ENCODE measurements at places on chromosomes 2 and 18. TPM values are rescaled to one million over a fixed set of nuclear protein-coding genes. Genes with fewer than 3 reads are reported as not detected.
A peak's percentile ranks its signal among the peaks of the same experiment; 100 is the strongest.

The FAM136A gene
- 43.3 TPM for total RNA-seq

The TLX2 gene
- 0.18 TPM for total RNA-seq

The MROH2A gene
- total RNA-seq, result not detected

The DNER gene
- total RNA-seq, result not detected

DNA sequence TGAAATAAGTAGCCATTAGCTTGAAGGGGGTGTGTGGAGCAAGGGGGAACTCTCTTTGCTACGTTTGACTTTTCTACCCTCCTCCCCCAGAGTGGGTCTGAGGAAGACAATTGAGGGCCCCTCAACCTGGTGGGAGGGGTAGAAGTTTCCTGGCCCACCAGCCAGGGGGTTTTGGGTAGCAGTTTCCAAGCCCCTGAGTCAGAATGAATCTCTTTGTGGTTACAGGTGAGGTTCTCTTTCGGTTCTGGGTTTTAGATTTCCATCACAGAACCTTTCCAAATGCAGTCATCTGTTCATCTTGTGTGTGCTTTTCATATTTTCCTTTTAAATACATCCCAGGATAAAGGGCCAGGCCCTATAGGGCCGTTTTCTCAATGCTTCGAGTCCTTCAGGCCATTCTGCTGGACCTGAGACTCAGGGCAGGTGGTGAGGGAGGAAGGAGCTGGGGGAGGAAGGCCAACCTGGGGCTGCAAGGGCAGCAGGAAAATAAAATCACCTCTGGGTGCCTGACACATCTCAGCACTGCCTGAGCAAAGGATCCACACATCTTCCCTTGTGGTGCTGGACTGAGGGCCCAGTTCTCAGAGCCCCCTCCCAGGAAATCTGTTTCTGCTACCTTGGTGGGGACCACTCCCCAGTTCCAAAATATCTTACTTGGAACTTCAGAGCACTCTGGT is 4.7 kb downstream of the LBH start:
- H3K27me3 ChIP-seq, result no peaks in the 10 kb centered on the region
- H3K27ac ChIP-seq, result no peak overlapping the region
- H3K4me1 ChIP-seq, result peaks cover 40% of the 10 kb centered on the region
- no peak for DNase-seq

- H3K4me3 ChIP-seq, result no peak overlapping the region
- no peaks in the 10 kb centered on the region for H3K36me3 ChIP-seq
- no peaks in the 10 kb centered on the region for H3K4me1 ChIP-seq
- H3K27me3 ChIP-seq, result peaks cover 39% of the 10 kb centered on the region
Measured at GRCh38 chr2:134988994-134989605, 58.1 kb downstream of the MAP3K19 start.

- DNase-seq, result no peak
- H3K27me3 ChIP-seq, result no peaks in the 10 kb centered on the region
- no peak overlapping the region for H3K27ac ChIP-seq
- H3K4me1 ChIP-seq, result peaks cover 6% of the 10 kb centered on the region
- H3K36me3 ChIP-seq, result no peaks in the 10 kb centered on the region
- H3K4me3 ChIP-seq, result no peak overlapping the region
Measured at GRCh38 chr18:74242438-74243096, 49.2 kb downstream of the CYB5A start.

DNA sequence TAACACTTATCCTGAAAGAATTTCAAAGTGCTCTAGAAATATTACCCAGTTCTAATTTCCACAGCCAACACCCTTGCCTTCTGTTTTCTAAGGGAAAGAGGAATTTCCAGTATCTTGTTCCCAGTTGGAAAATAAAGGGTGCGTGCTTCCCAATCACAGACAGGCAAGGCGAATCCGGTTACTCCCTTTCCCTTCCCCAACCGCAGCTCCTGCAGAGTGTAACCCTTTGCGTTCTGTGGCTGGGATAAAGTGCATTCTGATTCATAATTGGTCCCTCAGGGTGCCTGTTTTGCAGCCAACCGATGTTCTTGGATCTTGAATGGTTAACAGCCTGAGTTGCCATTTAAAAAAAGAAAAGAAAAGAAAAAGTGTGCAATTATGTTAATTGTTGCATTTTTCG is 40.6 kb upstream of the PGAP1 start:
- peaks cover 17% of the 10 kb centered on the region for H3K4me1 ChIP-seq
- H3K27me3 ChIP-seq, result no peaks in the 10 kb centered on the region

GRCh38 chr18:69787825-69788547 is 159.7 kb downstream of the CD226 start:
- no peaks in the 10 kb centered on the region for H3K27me3 ChIP-seq
- H3K4me1 ChIP-seq, result no peaks in the 10 kb centered on the region
- H3K4me3 ChIP-seq, result no peak overlapping the region
- no peak for DNase-seq
- no peak overlapping the region for H3K27ac ChIP-seq

DNA sequence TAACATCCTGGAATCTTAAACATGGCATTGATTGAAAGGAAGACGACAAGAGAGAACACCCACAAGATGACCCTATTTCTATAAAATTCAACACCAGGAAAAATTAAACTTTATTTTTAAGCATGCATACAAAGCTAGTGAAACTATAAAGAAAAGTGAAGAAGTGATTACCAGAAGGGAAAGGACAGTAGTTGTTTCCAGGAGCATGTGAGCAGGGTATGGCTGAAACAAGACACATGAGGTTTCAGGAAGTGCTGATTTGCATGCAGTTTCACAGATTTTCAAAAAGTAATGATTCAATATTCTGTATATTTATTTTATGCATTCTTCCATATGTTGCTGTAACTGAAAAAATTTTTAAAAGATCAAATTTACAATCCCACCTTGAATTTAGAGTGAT is 24.6 kb upstream of the DAW1 start:
- no peaks in the 10 kb centered on the region for H3K36me3 ChIP-seq
- no peak overlapping the region for H3K4me3 ChIP-seq
- H3K27me3 ChIP-seq, result peaks cover 1% of the 10 kb centered on the region
- DNase-seq, result no peak
- no peak overlapping the region for H3K27ac ChIP-seq

DNA sequence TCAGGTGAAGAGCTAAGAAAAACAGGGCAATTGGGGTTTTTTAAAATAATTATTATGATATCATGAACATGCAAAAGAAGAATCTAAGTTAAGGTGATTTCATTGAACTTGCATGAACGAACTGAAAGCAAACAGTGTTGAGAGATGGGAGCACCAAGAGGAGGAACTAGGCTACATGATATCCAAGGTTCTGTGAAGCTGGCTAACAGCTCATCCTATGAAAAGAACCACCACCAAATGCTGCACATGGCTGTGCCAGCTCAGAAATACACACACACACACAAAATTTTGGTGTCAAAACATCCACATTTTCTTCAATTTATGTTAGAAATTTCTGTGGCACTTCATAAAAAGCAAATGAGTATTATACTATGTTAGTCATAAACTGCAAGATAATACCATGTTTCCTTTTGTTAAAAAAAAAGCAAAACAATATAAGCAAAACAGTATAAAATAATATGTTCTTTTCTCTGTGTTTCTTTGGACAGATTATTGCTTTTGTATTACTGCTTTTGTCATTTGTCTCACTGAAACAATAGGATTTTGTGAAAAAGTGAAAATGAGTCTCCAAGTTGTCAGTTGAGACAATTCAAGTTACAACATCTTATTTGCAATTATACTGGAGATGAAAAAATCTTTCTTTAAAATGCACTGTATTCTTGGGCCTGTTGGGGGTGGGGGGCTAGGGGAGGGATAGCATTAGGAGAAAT is 12.6 kb upstream of the TTC32 start:
- no peak overlapping the region for H3K27ac ChIP-seq
- no peaks in the 10 kb centered on the region for H3K4me1 ChIP-seq
- peaks cover 28% of the 10 kb centered on the region for H3K36me3 ChIP-seq
- H3K4me3 ChIP-seq, result no peak overlapping the region

DNA sequence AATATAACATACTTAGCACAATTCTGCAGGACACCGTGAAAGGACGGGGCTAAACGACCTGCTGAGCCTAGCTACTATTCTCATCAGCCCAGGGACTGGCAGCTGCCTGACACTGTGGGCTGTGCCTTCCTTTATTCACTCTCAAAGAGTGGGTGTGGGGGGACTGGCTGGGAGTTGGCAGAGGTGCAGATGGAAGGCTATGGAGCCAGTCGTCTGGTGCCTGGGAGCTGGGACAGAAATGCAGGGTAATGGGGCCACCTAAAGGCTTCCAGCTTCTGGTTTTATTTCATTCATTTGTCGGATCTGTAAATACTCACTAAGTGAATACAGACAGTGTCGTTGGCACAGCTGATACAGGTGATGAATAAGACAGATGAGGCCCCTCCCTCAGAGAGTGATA is 56.0 kb upstream of the NFU1 start:
- no peak for DNase-seq
- no peaks in the 10 kb centered on the region for H3K27me3 ChIP-seq
- H3K4me1 ChIP-seq, result no peaks in the 10 kb centered on the region
- no peak overlapping the region for H3K4me3 ChIP-seq
- peaks cover 30% of the 10 kb centered on the region for H3K36me3 ChIP-seq
- H3K27ac ChIP-seq, result no peak overlapping the region

- H3K4me3 ChIP-seq, result no peak overlapping the region
- H3K27ac ChIP-seq, result no peak overlapping the region
- no peak for DNase-seq
- H3K27me3 ChIP-seq, result peaks cover 61% of the 10 kb centered on the region
- no peaks in the 10 kb centered on the region for H3K4me1 ChIP-seq
- H3K36me3 ChIP-seq, result no peaks in the 10 kb centered on the region
Measured at GRCh38 chr2:240839152-240840143, 19.4 kb upstream of the KIF1A start.

- no peak for DNase-seq
- no peak overlapping the region for H3K4me3 ChIP-seq
- peaks cover 6% of the 10 kb centered on the region for H3K4me1 ChIP-seq
- H3K27me3 ChIP-seq, result no peaks in the 10 kb centered on the region
- H3K36me3 ChIP-seq, result peaks cover 65% of the 10 kb centered on the region
Measured at GRCh38 chr2:216426938-216427337, 14.7 kb downstream of the SMARCAL1 start.

GRCh38 chr2:41949091-41949882 is 98.5 kb upstream of the PKDCC start:
- DNase-seq, result no peak
- no peaks in the 10 kb centered on the region for H3K27me3 ChIP-seq
- peak overlapping the region; percentile 1 for H3K27ac ChIP-seq
- H3K36me3 ChIP-seq, result no peaks in the 10 kb centered on the region

- no peak overlapping the region for H3K4me3 ChIP-seq
- no peak overlapping the region for H3K27ac ChIP-seq
- no peaks in the 10 kb centered on the region for H3K27me3 ChIP-seq
- no peaks in the 10 kb centered on the region for H3K36me3 ChIP-seq
- peaks cover 7% of the 10 kb centered on the region for H3K4me1 ChIP-seq
Measured at GRCh38 chr2:152247337-152247695, 71.8 kb upstream of the STAM2 start.

DNA sequence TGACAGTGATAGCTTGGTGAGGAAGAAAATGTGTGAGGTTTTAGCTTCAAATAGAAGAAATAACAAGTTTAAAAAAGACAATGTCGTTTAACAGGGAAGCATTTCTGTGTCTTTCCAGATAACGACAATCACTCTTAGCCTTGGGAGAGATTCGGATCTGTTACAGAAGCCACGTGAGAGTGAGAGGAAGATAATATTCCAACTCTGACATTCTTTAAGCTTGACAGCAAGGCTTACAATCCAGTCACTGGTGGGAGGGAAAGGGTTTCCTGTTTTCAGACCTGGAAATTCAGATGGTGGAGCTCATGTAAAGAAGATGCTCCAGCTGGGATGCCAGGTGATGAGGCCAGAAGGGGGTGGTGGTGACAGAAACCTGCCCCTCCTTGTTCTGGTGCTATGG is 30.8 kb downstream of the FBXO48 start:
- H3K27me3 ChIP-seq, result peaks cover 5% of the 10 kb centered on the region
- H3K4me3 ChIP-seq, result no peak overlapping the region
- H3K36me3 ChIP-seq, result no peaks in the 10 kb centered on the region
- no peak for DNase-seq
- H3K4me1 ChIP-seq, result peaks cover 15% of the 10 kb centered on the region

- no peaks in the 10 kb centered on the region for H3K27me3 ChIP-seq
- no peak for DNase-seq
- H3K4me1 ChIP-seq, result no peaks in the 10 kb centered on the region
Measured at GRCh38 chr2:208350610-208351009, 56.0 kb upstream of the PTH2R start.

- H3K36me3 ChIP-seq, result peaks cover 1% of the 10 kb centered on the region
- H3K27me3 ChIP-seq, result no peaks in the 10 kb centered on the region
- no peak overlapping the region for H3K27ac ChIP-seq
- no peak overlapping the region for H3K4me3 ChIP-seq
- peaks cover 12% of the 10 kb centered on the region for H3K4me1 ChIP-seq
- DNase-seq, result no peak
Measured at GRCh38 chr2:156472686-156473085, 36.5 kb downstream of the GPD2 start.

DNA sequence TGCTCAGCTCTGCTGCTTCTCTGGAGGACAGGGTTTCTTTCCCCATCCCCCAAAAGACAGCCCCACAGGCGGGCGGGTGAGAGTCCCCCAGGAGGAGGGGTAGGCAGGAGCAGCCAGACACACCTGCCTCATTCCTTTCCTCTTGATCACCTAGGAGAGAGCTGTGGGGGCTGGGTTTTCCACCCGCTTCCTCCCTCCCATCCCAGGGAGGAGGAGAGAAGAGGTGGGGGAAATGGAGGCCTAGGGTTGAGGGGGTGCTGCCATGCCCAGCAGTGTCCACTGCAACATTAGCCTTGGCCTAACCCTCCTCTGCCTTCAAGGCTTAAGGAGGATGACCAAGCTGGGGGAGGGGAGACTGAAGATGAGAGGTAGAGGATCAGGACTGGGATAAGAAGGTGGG is 14.7 kb downstream of the WNT10A start:
- peaks cover 6% of the 10 kb centered on the region for H3K36me3 ChIP-seq
- H3K27me3 ChIP-seq, result peaks cover 66% of the 10 kb centered on the region
- no peak for DNase-seq
- peak overlapping the region; percentile 99 for H3K27ac ChIP-seq

DNA sequence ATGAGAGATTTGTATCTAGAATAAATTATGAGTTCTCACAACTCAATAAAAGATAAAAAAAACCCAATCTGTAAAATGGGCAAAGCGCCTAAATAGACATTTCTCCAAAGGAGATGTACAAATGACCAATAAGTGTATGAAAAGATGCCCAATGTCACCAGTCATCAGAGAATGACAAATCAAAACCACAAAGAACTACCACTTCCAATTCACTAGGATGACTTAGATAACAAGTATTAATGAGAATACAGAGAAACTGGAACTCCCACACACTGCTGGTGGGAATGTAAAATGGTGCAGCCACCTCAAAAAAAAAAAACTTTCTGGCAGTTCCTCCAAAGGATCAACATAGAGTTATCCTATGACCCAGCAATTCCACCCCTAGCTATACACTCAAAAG is 17.4 kb upstream of the COL6A3 start:
- peaks cover 28% of the 10 kb centered on the region for H3K4me1 ChIP-seq
- no peaks in the 10 kb centered on the region for H3K36me3 ChIP-seq
- no peak overlapping the region for H3K27ac ChIP-seq
- no peak for DNase-seq
- no peak overlapping the region for H3K4me3 ChIP-seq

- H3K4me3 ChIP-seq, result no peak overlapping the region
- peaks cover 12% of the 10 kb centered on the region for H3K36me3 ChIP-seq
- no peak for DNase-seq
- H3K4me1 ChIP-seq, result peaks cover 3% of the 10 kb centered on the region
- no peaks in the 10 kb centered on the region for H3K27me3 ChIP-seq
Measured at GRCh38 chr18:49355028-49355427, 105.4 kb downstream of the DYM start.
